ENCODE measurements at places on chromosomes 11 and 22. TPM values are rescaled to one million over a fixed set of nuclear protein-coding genes. Genes with fewer than 3 reads are reported as not detected.

GRCh38 chr11:7495882-7496551 is 10.7 kb downstream of the OLFML1 start:
- DNase-seq = no peak

- DNase-seq = no peak
Measured at GRCh38 chr11:117713538-117713991, 83.5 kb downstream of the DSCAML1 start.

DNA sequence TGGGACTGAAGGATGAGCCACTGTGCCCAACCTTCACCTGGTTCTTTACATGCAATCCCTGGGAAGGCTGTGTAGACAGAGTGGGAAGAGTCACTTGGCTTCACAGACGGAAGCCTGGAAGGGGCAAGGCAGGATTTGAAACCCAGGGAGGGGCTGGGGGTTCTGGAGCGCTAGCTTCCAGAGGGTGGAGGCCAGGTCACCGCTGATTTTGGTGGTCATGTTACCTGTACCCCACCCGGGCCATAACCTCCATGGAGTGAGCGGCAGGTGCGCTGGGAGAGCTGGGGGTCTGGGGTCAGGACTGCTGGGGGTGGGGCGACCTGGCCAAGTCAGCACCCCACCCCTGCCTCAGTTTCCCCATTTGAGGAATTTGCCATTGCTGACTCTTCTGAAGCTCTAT is 38.3 kb downstream of the PDGFB start:
- DNase-seq = no peak

DNA sequence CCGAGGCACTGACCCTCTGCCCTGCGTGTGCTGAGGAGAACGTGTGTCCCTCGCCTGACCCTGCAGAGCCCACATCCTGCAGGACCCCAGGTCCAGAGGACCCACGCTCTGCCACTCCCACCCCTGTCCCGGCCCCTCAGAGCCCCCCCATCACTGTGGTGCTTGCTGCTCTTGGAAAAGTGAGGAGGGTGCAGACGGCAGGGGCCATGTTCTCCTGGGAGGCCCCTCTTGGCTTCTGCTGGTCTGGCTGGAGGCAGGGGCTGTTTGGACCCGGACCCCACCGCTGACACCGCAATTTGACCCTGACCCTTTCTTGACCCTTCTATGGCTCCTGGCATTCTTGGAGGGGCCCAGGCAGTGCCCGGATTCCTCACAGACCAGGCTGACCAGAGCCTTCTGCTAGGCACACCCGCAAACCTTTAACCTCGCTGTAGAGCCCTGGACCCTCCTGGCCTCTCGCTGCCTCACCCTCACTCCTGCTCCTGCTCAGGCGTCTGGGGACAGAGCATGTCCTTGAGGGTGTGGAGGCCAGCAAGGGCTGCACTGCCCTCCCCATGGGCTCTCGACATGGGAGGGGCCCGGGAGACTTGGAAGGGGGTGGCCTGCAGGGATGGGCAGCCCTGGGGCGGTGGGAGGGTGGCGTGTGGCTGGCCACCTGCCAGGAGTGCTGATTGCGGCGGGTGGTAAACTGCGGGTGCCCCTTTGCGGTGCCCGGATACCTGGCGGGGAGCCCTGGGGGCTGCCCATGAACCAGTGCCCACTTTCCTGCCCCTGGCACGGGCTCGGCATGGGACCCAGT is 37.0 kb upstream of the MUC5AC start:
- no peak for DNase-seq

GRCh38 chr11:46298699-46299433 is 21.4 kb downstream of the CREB3L1 start:
- DNase-seq = peak; percentile 93

GRCh38 chr11:59960502-59961381 is 3.1 kb upstream of the OOSP4A start:
- no peak for DNase-seq

DNA sequence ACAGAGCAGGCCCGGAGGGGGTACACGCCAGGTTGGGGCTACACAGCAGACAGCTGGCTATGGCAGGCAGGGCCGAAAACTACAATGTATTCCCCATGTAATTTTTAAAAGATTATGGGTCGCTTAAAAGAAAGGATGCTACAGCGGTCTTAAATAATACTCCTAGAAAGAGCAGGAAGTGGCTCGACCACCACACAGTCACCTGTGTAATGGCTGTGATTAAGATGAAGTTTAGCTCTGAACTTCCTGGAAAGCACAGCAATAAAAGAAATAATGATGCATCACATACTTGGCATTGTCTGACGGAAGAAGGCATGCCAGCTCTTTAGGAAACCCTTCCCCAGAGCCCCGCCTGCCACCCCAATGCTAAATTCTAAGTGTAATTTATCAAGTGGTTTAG is 32.6 kb downstream of the WNT11 start:
- DNase-seq = no peak

DNA sequence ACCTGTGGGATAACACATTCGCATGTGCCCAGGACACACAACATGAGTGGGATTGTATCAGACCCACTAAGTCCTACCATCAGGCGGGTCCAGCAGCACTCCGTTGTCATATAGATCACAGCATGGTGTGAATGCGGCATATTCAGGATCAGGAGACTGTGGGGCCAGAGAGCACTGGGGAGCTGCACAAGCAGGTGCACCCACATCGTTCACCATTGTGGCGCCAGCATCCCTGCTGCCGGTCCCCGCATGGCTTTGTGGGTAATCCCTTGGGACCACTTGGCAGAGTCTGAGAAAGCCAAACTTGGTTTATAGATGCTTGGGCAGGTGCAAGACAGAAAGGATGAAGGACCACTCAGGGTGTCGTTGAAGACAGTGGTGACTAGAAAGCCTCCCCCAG is 201.6 kb upstream of the B3GAT1 start:
- DNase-seq = no peak

Gene CECR2
- polyA plus RNA-seq = not detected

Gene TMEM132A
- polyA plus RNA-seq = 10.1 TPM

DNA sequence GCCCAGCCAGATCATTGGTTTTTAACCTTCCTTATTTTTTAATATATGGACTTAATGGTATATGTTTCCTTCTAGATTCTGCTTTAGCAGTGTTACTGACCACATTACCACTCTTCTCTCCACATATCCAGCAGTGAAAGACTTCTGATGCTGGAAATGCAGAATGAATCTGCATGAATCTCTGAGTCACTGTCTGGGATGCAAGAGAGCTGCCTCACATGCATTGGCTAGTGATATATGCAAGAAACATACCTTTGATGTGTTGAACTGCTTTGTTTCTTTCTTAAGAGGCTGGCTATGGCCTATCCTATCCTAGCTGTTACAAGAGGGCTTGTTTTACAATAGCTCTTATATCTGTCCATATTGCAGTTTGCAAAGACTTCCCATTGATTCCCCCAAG is 16.6 kb upstream of the AMPD3 start:
- peak; percentile 38 for DNase-seq

GRCh38 chr11:68099474-68100405 is 21.4 kb downstream of the CHKA start:
- DNase-seq = no peak

DNA sequence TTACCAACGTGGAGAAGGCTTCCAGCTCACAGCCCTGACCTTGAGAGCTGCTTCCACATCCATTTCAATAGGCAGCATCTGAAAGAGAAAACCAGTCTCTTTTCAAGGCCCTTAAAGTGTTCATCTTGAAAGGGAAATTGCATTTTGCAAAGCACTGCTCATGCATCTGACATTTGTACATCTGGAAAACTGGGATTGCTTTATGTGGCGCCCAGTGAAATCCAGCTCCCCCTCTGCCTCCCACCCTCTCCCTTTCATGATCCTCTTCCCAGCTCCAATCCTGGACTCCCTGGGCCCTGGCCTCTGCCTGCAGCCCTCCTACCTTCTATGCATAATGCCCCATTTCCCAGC is 17.4 kb downstream of the TP53AIP1 start:
- DNase-seq = no peak

Gene MMP12
- 0.19 TPM for polyA plus RNA-seq

Measured in GM23248 (cell line).